T-helper 2 cell treated with Interferon-gamma antibody and Interleukin-4, amounts not matched to agents 5 μg/mL and 100 μg/mL, for 36 hours (primary cell): ENCODE measurements at places on chromosomes 1 and 21.

- DNase-seq, result no peak
Observed at GRCh38 chr1:113981962-113982931, 3.0 kb downstream of the OLFML3 start.

DNA sequence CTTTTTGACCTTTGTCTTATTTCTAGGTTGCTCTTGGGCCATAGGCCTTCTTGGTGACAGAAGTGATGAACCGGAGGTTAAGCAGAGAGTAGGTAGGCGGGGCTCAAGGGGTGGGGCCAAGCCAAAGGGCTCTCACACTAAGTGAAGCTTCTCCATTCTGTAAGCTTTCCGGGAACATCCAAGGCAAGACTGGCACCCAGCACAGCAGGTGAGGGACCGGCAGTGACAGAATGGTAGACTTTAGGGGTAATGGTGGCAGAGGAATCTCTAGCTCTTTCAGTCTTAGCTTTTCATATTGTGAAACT is at the start of gene TNFAIP8L2:
TNFAIP8L2 (plus strand) TSS at position 135 of the 305 bp plus-strand sequence. CDS start 2,049 bp downstream, outside the sequence.
- peak; percentile 79 for DNase-seq

DNA sequence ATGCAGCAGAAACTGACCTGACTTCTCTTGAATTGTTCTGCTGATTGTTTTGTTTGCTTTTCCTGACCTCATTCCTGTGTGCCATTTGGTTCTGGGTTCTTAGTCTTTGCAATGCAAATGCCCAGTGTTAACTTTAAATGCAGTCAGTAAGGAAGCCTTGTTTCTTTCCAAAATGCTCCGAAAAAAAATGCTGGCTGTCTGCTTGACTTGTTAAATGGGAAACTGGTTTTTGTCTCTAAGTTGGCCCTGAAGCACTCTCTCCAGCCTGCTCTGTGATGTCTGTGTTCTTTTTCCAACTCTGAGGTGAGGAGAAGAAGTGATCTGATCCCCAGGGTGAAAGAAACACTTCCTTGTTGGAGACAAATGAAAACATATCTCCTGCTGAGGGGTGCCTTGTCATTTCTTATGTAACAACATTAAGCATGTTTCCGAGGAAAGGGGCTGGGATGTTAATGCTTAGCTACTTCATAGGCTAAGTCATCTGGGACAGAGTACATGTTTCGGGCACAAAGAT is 256.3 kb upstream of the ADGRL4 start:
- no peak for DNase-seq

- DNase-seq, result no peak
Observed at GRCh38 chr1:59154401-59154800, 142.5 kb upstream of the FGGY start.

DNA sequence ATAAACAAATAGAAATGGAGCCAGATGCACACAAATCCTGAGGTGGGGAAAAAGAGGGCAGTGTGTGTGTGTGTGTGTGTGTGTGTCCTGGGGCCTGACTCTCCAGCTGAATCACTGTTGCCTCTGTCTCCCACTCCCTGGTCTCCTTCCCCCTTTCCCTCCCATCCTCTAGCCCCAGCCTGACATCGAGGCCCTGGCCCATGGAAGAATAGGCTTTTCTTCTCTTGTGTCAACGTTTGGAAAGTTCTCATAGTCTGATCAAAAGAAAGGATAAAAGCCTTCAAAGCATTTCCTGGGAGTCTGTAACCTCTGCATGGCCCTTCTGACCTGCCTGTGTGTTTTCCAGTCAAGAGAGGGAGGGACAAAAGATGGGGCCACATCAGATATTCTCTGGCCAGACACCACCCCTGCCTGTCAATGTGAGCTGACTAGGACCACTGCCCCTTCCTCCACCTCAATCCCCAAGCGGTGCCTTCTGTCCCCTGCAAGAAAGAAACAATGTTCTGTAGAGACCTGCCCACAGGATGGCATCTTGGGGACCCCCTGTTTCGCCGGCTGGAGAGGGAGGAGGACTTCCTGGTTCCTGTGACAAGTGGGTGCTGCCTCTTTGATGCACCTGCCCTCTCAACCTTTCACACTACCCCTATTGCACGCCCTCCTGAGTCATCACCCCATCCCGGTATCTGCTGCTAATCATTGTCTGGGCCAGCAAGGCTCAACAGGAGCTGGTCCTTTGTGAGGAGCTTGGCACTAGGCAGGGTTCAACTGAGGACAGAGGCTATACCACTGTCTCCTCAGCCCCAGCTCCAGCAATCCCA is 16.2 kb downstream of the KCNJ10 start:
- no peak for DNase-seq
